Left lung (tissue), 14 donors: ENCODE measurements at places on chromosomes 6 and 20. TPM values are rescaled to one million over a fixed set of nuclear protein-coding genes. Genes with fewer than 3 reads are reported as not detected.

SLC32A1 gene
- total RNA-seq: not detected

DOK5 gene
- total RNA-seq: 2.6 TPM

ANKRD66 gene
- not detected for total RNA-seq

HRH3 gene
- total RNA-seq: not detected

EBF4 gene
- 10.0 TPM for total RNA-seq

GMDS gene
- total RNA-seq: 16.5 TPM

DNA sequence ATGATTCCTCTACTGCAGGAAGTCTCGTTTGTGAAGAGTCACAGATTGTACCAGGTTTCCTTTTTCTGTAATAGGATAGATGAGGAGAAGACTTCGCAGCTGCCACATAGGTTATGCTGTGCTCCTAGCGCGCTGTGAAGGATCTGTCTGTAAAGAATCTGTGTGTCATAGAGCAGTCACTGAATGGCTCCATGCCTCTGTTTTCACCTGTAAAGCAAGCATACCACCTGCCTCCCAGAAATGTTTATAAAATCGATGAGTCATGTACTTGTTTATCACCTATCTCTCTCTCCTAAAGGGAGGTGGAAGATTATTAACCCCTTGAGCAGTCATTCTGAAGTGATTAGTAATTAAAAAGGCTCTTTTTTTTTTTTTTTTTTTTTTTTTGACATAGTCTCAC, 86.6 kb downstream of the TFAP2B start:
- no peaks in the 10 kb centered on the region for H3K27me3 ChIP-seq
- DNase-seq: no peak
- no peaks in the 10 kb centered on the region for H3K4me1 ChIP-seq
- no peak overlapping the region for H3K4me3 ChIP-seq

- H3K4me1 ChIP-seq: peaks cover 8% of the 10 kb centered on the region
- no peak overlapping the region for H3K27ac ChIP-seq
- DNase-seq: no peak
- no peaks in the 10 kb centered on the region for H3K27me3 ChIP-seq
These were observed 55.0 kb downstream of the CDKAL1 start for GRCh38 chr6:20589266-20589665.

- H3K4me3 ChIP-seq: no peak overlapping the region
- H3K27ac ChIP-seq: peak overlapping the region; percentile 61
- no peaks in the 10 kb centered on the region for H3K4me1 ChIP-seq
- DNase-seq: peak; percentile 24
- no peaks in the 10 kb centered on the region for H3K36me3 ChIP-seq
These were observed 216.3 kb upstream of the ECI2 start for GRCh38 chr6:4351520-4352321.

DNA sequence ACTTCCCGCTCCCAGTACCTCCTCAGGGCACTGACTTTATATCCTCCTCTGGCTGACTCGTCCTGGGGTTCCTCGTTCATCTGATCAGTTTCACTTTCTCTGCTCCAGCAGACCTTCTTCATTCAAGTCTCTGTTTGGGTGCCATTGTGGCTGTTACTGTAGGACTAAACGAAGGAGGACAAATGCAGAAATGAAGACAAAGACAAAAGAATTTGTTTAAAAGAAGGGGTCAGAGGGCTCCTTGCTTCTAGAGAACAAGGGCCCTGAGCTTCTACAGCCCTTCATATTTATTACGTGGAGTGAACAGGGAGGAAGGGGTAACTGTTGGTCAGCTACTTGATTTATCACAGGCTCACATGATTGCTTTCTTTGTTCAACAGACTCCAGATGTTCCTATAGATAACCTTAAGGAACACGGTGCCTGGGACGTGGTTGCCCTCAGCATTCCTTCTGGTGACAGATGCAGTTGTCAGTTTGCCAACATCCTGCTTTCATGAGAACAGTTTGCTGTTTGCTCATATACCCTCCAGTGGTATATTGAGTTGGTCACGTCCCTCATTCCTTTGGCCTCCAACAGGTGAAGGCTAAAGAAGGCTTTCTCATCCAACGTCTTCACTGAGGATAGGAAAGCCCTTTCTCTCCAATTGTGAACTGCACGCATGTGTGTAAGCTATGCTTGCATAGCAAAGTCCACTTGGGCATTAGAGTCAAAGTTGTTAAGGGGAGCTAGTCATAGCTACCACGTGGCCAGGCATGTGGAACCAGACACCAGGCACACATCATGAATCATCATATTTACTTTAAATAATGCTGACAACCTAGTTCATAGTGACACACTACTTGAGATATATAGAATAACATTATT, 69.1 kb upstream of the BTN3A2 start:
- DNase-seq: no peak
- H3K36me3 ChIP-seq: no peaks in the 10 kb centered on the region
- H3K27me3 ChIP-seq: peaks cover 34% of the 10 kb centered on the region
- peaks cover 6% of the 10 kb centered on the region for H3K4me1 ChIP-seq
- H3K27ac ChIP-seq: no peak overlapping the region

DNA sequence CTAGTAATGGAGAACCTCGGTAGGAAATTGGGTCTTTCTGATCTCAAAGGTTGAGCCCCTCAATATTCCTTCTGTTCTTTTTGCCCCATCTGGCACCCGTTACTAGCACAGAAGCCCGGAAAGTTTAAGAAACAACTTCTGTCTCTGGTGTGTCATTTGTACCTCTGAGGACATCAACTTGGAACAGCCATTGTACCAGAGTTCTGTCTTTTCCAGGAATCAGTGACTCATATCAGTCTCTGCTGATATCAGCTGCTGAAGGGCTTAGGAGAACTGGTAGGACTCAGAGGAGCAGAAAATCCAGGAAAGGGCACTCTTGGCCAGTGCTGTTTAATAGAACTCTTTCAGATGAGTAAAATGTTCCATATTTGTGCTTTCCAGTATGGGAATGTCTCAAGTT, 78.3 kb upstream of the CHD6 start:
- H3K27ac ChIP-seq: no peak overlapping the region
- H3K4me3 ChIP-seq: no peak overlapping the region
- no peaks in the 10 kb centered on the region for H3K36me3 ChIP-seq
- no peaks in the 10 kb centered on the region for H3K4me1 ChIP-seq
- no peaks in the 10 kb centered on the region for H3K27me3 ChIP-seq
- DNase-seq: no peak

DNA sequence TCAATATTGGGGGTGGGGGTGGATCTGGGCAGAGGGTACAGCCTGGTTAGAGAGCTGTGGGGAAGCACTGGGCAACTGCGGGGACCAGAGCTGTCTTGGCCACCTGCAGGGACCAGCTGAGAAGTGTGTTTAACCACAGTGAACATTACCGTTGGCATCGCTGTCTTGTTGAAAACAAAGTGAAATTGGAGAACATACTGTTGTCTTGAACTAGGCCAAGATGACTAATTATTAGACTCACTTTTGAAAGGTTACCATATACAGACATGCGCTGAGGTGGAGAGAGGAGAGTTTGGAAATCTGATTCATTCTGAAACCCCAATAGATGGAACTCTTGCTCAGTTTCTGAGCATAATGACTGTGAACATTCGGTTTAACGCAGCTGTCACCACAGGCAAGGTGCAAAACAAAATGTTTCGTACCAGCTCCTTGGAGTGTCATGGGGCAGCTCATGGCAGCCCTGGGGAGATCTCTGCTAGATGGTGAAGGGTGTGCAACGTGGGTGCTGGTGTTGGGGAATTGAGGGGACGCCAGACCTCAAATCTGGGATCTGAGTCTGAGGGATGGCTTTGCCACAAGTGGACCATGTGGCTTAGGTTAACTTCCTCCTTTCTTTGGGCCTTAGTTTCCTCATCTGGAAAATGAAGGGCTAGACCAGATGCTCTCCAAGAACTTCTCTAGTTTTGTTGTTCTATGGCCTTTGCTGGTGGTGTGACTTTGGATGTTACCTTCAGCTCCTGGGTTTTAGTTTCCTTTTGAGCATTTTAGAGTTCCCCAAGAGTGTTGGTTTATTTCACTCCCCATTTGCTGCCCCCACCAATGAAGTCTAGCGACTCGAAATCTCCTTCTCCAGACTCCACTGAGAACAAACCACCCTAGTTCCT, 24.6 kb upstream of the GTSF1L start:
- H3K36me3 ChIP-seq: no peaks in the 10 kb centered on the region
- no peak for DNase-seq
- H3K4me1 ChIP-seq: peaks cover 4% of the 10 kb centered on the region
- peak overlapping the region; percentile 67 for H3K27ac ChIP-seq

DNA sequence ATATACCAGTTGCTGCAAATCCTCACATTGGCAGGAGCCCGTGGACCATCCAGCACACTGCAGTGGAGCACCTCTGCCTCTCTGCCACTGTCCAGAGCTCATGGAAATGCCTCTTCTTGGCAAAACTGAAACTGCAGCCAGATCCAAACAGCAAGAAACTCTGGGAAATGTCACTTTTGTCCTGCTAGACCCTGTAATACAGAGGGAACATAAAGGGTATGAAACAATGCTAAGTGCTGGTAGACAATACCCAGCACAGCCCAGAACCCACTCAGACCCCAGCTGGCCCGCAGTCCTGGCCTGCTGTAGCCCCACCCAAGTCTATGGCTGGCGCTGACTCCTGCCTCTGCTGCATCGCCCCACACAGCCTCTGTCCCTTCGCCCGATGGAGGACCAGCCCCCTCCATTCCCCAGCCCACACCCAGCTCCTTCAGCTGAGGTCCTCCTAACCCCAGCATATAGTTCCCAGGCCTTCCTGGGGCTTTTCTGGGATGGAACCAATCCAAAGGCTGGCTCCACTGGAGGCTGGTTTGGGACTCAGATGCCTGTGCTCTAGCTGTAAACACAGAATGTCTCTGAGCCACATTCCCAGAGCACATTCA, 242.5 kb downstream of the LRFN2 start:
- H3K4me3 ChIP-seq: no peak overlapping the region
- DNase-seq: no peak
- H3K4me1 ChIP-seq: no peaks in the 10 kb centered on the region
- no peaks in the 10 kb centered on the region for H3K36me3 ChIP-seq

DNA sequence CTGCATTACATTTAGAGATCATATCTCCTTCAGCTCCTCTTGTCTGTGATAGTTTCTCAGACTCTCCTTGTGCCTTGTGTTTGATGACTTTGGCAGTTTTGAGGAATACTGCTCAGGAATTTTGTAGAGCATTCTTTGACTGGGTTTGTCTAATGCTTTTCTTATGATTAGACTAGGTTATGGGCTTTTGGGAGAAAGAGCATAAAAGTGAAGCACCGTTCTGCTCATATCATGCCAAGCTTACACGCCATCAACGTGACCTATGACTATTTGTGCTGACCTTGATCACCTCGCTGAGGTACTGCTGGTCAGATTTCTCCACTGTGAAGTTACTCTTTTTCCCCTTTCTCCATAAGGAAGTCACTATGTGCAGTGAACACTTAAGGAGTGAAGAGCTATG, 256.0 kb downstream of the LY86 start:
- DNase-seq: no peak
- no peaks in the 10 kb centered on the region for H3K36me3 ChIP-seq
- no peak overlapping the region for H3K4me3 ChIP-seq
- no peak overlapping the region for H3K27ac ChIP-seq
- H3K27me3 ChIP-seq: no peaks in the 10 kb centered on the region

GRCh38 chr20:38498909-38499308, 26.3 kb downstream of the RALGAPB start:
- no peak overlapping the region for H3K27ac ChIP-seq
- no peak for DNase-seq
- no peaks in the 10 kb centered on the region for H3K27me3 ChIP-seq
- no peaks in the 10 kb centered on the region for H3K4me1 ChIP-seq
- H3K4me3 ChIP-seq: no peak overlapping the region

DNA sequence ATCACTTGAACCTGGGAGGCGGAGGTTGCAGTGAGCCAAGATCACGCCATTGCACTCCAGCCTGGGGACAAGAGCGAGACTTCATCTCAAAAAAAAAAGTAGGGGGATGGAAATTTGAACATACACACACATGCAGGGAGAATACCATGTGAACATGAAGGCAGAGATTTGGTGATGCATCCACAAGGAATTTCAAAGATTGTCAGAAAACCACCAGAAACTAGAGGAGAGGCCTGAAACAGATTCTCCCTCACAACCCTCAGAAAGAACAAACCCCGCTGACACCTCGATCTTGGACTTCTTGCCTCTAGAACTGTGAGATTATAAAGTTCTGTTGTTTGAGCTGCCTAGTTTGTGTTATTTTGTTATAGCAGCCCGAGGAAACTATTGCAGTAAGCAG, 125.5 kb downstream of the GPX5 start:
- no peaks in the 10 kb centered on the region for H3K36me3 ChIP-seq
- DNase-seq: no peak
- no peaks in the 10 kb centered on the region for H3K4me1 ChIP-seq

DNA sequence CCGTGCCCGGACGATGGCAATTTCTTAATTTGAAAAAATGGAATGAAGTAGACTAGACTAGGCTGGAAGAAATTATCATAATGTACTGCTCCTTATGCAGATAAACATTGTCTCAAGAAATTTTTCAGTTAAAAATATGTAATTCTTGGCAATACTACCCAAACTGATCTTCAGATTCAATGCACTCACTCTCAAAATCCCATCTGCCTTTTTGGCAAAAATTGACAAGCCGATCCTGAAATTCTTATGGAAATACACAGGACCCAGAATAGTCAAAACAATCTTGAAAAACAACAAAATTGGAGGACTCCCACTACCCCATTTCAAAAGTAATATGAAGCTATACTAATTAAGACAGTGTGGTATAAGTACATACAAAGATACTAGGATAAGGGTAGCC, 19.0 kb downstream of the SLC23A2 start:
- no peaks in the 10 kb centered on the region for H3K36me3 ChIP-seq
- no peaks in the 10 kb centered on the region for H3K4me1 ChIP-seq
- DNase-seq: no peak
- no peaks in the 10 kb centered on the region for H3K27me3 ChIP-seq
- H3K27ac ChIP-seq: no peak overlapping the region
- no peak overlapping the region for H3K4me3 ChIP-seq

GRCh38 chr20:36275011-36275410, 31.1 kb upstream of the DLGAP4 start:
- no peak overlapping the region for H3K4me3 ChIP-seq
- DNase-seq: no peak
- H3K36me3 ChIP-seq: no peaks in the 10 kb centered on the region
- no peaks in the 10 kb centered on the region for H3K27me3 ChIP-seq
- H3K4me1 ChIP-seq: no peaks in the 10 kb centered on the region
- no peak overlapping the region for H3K27ac ChIP-seq
